ENCODE measurements at places on chromosomes 4 and X.

DNA sequence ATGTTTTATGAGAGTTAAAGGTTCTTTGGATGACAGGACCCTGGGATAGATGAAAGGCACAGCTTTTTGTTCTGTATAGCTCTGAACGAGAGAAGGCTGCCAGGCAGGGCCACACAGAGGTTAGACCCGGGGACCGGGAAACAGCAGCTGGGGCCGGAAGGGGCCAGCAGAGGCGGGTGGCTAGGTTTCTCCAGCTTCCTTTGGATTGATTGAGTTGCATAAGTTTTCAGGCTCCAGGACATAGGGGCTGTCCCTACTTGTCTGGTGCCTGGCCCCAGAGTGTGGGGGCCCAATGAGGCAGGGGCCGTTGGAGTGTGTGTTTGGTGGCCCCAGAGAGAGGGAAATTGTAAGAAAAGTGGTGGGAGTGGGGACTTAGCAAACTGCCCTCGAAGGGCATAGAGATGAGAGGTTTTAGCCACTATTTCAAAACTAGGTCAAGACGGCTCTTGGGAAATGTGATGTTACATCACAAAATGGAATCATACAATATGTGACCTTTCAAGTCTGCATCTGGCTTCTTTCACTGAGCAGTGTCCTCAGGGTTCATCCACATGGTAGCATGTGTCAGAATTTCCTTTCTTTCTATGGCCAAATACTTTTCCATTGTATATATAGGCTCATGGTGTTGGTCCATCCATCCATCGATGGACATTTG is 3.7 kb downstream of the ZFP92 start:
- DNase-seq: no peak

DNA sequence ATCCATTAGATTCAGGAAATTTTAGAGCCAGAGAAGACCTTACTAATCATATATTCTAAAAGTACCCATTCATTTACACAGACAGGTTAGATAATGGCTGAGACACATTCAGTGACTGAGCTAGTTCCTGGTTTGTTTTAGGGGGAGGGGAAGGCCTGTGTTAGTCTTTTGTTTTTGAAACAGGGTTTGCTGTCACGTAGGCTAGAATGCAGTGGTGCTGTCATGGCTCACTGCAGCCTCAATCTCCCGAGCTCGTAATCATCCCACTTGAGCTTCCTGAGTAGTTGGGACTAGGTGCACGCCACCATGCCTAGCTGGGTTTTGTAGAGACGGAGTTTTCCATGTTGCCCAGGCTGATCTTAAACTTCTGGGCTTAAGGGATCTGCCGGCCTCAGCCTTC is 10.1 kb downstream of the RBPJ start:
- peak; percentile 77 for DNase-seq

DNA sequence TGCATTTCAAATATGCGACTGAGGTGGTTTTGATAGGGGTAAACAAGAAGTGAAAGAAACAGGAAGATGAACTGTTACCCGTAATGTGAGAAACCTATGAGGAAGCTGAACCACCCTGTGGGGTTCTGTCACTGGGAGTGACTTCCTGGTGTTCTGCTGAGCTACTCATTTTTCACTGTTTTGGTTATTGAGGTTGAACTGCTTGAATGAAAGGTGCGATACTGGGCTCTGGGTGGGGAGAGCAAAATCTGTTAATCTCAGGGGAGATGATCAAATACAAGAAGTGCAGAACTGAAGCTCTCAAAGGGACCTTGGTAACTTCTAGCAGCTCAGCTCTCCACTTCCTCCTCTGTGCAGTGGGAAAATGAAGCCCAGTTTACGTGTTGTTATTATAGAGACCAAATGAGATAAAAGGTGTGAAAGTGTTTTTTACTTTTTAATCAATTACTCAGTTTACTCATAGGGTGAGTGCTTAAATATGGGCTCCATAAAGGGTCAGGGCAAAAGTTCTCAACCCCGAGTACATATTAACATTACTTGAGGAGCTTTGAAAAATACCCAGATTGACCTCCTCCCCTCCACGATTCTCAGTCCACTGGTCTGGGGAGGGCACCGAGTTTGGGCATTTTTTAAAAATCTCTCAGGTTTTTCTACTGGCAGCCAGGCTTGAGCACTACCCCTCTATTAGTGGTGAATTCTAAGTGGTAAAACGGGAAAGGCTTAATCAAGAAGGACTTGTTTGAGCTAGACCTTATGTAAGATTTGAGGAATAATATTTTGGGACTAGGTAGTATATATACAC is 66.7 kb downstream of the COQ2 start:
- DNase-seq: no peak

GRCh38 chr4:153579410-153579809 is 104.7 kb upstream of the TLR2 start:
- no peak for DNase-seq

- DNase-seq: no peak
These were observed 25.5 kb upstream of the CBLL2 start for GRCh38 chrX:22247169-22247568.

DNA sequence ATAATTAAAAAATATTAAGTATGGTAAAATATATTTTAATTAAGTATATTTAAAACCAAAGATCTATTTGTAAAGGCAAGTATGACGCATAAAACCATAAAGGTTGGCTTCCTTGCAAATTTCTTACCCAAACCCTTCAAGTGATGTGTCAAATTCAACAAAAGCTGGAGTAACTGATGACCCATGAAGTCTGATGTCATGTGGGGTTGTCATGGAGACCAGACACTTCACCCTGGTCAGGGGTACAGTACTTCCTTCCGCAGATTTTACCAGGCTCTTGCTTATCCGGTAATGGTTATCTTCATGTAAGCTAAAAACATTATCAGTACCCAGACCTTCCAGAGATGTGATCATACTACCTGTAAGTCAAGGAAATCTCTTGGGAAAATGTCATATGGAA is 170.1 kb downstream of the WDFY3 start:
- no peak for DNase-seq

DNA sequence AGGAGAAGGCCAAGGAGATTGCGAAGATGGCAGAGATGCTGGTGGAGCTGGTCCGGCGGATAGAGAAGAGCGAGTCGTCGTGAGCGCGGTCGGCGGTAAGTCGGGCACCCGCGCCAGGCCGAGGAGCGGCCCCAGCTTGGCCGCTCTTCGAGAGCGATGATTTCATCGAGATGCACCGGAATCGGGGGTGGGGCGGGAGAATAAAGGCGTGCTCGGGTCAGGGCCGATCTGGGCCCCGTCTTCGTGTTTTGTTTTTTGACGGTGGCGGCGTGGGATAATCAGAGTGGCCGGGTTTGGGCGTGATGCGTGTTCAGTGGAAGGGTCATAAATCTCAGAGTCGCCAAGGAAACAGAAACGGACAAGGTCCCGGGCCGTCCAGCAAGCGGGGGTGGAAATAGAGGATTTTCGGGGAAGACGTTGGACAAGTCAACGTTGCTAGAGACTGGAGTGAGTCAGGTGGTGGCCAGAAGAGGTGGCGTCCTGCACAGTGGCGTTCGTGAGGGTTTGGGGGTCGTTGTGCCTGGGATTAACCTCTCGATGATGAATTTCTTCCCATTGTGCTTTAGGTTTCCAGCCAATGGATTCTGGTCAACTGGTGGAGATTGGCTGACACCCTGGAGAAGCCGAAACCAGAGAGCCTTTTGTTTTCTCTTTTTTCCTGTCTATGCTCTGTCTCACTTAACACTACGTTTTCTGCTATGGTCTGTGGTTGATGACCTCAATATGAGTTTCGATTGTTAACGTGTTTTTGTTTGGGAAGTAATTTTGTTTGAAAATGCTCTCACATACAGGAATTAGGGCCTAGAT is 882 bp downstream of the MRFAP1 start:
- peak; percentile 7 for DNase-seq

Data from RCC 7860 (cell line).